ENCODE measurements at places on chromosomes 2 and 18.

GRCh38 chr2:60499651-60500265, 53.7 kb downstream of the BCL11A start:
- DNase-seq = no peak

DNA sequence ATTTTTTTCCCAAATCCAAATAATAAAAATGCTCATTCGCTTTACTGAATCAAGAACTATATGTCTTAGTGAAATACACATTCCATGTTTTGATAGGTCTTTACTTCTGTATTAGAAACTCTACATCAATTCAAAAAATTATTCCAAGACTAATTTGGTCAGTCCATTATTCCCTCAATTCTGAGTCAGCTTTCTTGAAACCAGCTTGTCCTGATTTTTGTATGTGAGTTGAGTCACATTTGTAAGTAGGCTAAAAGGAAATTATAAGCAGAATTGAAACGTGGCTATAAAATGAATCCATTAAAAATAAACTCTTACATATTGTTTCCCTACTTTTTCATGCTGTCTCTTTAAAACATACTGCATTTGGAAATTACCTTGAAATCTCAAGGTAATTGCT, 113.0 kb downstream of the DNER start:
- no peak for DNase-seq

DNA sequence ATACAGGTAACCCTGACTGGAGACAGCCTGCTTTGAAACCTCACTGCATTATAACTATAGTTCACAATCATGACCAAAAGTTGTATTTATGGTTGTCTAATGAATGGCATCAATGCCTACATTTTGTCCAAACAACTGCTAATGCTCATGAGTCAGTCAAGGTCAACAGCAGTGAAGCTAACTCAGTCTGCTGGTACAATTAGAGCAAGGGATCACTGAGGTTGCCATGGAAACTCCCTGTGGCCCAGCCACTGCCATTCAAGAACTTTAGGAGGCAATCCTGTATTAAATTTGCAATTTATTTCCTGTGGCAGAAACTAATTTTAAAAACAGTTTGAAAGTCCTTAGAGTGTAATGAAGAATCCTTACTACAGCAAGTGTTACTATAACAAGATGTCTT, 185.1 kb upstream of the SMAD7 start:
- no peak for DNase-seq

GRCh38 chr18:10757349-10757748, 231.5 kb downstream of the NAPG start:
- DNase-seq = no peak

GRCh38 chr2:131517106-131517831, 10.4 kb upstream of the CCDC74A start:
- no peak for DNase-seq

- DNase-seq = no peak
Observed at GRCh38 chr2:168652997-168653921, 149.2 kb upstream of the NOSTRIN start.

- DNase-seq = no peak
Observed at GRCh38 chr2:223894968-223895367, 50.2 kb downstream of the WDFY1 start.

DNA sequence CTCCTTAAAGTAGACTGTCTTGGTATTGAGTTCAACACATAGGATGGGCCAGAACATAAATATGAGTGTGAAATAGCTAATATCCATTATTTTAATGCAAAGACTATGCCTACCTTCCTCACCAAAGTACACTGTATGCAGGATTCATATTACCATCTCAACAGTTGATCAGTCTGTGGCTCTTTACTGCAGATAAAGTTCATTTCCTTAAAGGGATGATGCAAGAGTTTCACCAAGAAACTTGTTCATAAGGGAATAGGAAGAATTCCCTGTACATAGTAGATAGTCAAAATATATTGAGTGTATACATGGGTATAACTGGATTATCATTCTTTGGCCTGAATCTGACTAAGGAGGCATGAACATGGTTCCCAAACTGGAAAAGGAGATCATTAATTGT, 35.0 kb downstream of the MARS2 start:
- DNase-seq = no peak
